ENCODE measurements at places on chromosomes 5 and 9.

GRCh38 chr5:150184990-150185912 lies 4.6 kb upstream of the SLC6A7 start:
- DNase-seq = no peak

GRCh38 chr5:63233911-63234310 lies 655.3 kb downstream of the LRRC70 start:
- no peak for DNase-seq

DNA sequence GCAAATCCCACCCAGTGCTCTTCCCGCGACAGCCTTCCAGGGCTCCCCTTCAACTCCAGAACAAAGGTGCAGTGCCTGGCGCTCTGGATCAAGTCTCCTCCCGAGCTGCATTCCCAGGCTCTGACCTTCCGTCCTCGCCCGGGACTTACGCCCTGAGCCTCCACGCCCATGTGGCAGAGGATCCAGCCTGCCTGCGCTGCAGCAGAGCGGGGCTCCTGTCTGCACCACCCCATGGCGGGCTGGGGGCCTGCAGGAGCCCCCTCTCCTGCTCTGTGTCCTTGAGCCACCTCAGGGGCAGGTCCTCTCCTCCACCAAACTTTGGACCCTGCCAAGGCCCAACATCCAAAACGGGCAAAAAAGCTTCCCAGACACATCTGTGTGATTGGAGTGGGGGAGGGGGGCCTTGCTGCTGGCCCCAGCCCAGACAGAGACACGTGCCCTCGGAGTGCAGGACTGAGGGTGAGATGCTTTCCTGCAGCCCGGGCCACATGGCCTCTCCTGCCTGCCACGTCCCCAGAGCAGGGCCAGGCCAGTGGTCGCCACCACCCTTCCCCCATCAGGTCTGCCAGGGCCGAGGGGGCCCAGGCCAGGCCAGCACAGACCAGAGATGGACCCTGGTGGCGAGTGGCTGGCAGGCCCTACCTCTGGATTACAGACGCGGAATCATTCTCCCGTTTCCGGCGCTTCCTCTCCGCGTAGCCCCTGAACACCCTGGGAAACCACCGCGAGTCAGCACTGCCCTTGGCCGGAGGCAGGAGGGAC lies 4.4 kb downstream of the NSMF start:
- DNase-seq = no peak

- DNase-seq = no peak
These were observed 237.0 kb downstream of the PRELID2 start for GRCh38 chr5:145598184-145598583.

- DNase-seq = no peak
These were observed 211.3 kb downstream of the MAN2A1 start for GRCh38 chr5:109900911-109901627.

- no peak for DNase-seq
These were observed 19.5 kb downstream of the ERAP1 start for GRCh38 chr5:96788112-96788749.

DNA sequence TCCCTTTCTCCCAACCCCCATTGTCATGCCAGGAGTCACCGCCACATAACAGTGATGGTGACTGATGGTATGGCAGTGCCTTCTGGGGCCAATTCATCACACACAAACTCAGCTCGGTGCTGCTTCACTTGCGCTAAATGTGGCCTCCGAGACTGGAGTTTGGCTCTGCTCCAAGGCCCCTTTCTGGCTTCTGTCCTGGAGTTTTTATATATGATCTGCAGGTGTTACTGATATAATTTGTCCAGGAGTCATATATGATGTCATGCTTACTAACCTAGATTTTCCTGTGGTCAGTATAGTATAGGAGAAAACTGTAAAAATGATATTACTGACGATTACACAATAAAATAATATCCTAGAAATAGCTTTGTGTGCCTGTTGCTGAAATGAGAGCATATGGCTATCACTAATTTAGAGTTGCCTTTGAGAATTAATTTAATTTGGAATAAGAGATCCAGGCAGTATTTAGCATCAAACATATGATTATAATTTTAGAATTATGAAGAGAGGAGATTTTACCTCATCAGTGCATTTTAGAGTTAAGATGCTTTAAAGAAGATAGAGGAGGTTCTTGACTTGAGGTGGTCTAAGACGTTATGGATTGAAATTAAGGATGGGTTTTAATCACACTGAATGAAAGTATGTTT lies 334.1 kb upstream of the CD180 start:
- DNase-seq = no peak

DNA sequence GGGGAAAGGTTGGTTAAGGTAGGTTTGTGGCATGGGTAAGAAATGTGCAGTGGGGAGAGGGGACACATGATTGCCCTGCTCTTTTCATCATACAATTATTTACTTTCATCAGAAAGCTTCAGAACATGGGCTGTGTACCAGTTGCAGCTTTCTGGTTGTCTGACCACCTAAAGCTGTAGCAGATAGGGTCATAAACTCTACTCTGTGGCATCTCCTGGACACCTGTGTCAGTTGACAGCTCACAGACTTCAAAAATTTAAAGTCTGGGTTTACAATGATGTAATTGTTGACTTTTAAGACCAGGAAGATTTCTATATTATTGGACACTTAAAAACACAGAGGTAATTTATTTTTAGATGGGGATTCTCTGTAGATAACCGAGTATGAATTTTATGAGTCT lies 222.7 kb upstream of the PRR16 start:
- DNase-seq = no peak

DNA sequence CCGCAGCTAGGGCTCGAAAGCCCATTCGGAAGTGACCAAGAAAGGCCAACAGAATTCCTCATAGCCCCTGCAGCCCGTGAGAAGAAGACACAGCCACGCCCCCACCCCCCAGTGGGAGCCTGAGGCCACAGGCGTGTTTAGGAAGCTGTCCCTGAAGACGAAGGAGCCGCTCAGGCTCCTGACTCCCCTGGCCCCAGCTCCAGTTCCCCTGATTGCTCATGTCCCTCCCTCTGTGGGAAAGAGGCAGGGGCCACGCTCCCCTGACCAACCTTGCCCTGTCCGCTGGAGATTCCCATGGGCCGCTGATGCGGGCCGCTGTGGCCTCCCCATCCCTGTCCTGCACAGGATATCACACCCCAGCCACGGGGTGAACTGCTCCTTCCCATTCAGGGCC lies 13.6 kb downstream of the ROPN1L start:
- no peak for DNase-seq

GRCh38 chr9:87324613-87325194 lies 173.0 kb upstream of the DAPK1 start:
- peak; percentile 33 for DNase-seq

GRCh38 chr9:130891688-130892476 lies 4.7 kb downstream of the QRFP start:
- DNase-seq = no peak

DNA sequence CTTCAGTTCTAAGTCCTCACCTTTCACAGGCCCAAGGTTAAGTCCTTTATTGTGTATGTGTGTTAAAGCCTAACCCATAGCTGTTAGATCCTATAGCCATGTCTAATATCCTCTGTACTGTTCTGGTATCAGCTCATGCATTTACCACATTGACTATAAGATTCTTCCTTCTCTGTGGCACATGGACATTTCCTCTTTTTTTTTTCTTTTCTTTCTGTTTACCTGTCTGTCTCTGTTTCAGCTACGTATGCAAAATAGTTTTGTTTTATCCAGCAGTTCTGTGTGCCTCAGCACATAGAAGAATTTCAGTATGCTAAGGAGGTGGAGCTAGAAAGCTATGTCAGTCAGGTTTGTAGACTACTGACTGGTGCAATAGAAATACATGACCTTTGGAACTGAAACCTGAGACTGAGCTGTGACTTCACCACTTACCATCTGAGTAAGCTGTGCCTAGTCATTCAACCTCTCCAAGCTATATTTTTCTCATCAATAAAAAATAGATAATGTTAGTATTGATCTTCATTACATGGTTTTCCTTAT lies 155.6 kb upstream of the VLDLR start:
- DNase-seq = peak; percentile 44

DNA sequence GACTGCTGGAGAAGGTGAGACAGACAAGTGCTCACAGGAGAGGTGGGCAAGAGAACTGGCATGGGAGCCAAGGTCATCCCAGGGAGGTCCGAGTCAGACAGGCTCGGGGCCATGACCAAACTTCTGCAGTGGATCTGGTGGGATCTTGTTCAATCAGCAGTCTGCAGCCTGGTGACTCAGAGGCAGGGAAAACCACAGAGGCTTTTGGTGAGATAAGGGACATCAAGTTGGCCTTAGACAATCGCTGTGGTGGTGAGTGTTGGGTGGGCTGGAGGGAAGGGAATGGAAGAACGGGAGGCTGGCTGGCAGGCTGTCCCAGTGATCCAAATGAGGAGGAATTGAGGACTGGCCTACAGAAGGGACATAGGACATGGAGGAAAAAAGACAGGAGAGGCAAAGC lies 123.8 kb downstream of the TMEM174 start:
- DNase-seq = no peak

DNA sequence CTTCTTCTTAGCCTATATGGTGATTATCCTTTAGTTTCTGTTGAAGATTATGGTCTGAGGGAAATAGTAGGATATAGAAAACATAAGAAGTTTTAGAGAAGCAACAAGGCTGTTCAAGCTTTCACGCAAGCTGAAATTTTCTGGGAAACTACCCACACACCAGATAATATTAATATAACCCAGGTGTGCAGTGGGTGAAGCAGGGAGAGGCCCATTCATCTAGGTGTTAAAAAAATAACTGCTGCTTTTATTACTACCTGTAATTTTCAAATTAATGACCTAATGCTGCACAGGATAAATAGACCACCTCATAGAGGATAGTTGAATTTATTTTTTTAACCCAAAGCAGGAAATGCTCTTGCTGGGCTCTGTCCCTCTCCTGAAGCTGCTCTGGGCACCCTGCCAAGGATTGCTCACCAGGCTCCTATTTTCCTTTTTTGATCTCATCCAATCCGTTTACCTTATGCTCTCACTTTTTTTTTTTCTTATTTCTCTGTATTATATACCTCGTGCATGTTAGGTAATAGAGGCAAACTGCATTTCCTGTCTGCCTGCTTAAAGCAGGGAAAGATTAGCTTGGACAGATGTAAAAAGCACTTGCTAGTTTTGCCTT lies 124.3 kb upstream of the SLC12A2 start:
- DNase-seq = peak; percentile 20

DNA sequence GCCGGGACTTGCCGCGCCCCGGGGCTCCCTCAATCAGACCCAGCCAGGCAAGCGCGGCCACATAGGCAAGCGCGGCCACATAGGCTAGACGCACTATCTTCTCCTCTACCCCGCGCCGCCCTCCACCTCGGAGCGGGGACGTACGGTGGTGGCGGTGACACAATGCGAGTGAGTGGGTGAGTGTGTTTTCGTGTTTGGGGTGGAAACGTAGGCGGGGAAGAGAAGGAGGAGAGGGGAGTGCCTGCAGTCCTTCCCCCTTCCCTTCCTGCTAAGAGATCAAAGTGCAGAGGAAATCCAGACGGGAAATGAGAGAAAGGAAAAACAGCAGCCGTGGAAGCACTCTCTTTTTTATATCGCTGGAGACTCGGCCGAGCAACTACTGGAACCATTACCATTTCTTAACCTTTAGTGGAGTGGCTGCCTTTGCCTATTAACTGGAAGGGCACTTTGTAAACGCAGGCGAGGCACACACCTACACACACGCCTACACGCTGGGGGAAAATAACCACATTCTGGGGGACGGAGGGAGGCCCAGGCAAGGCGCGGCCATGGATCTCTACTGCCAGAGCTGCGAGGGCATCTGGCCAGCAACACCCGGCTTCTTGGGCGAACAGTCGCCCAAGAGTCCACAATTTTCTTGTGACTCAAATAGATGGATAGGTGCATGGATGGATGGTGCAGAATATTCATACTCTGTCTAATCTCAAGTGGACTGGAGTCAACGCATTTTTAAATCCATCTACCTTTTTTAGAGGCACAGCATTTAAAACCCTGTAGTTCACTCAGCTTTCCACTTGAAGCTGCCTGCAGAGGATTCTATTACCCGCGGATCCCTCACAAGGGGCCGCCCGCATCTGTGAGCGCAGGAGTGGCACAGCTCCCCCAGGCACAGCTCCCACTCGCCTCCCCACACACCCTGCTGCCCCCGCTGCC lies 2.1 kb downstream of the EDIL3 start:
- DNase-seq = no peak

GRCh38 chr9:16267281-16268066 lies 603.0 kb downstream of the BNC2 start:
- no peak for DNase-seq

GRCh38 chr5:139404484-139404840 lies 573 bp upstream of the SPATA24 start:
- no peak for DNase-seq

- DNase-seq = no peak
These were observed 4.5 kb upstream of the CDX1 start for GRCh38 chr5:150162142-150162513.

GRCh38 chr9:21153336-21154017 lies 11.8 kb upstream of the IFNW1 start:
- DNase-seq = no peak

- DNase-seq = no peak
These were observed 224.9 kb downstream of the PCSK5 start for GRCh38 chr9:76115396-76115795.

GRCh38 chr5:83564069-83564749 lies 92.7 kb downstream of the VCAN start:
- peak; percentile 14 for DNase-seq

DNA sequence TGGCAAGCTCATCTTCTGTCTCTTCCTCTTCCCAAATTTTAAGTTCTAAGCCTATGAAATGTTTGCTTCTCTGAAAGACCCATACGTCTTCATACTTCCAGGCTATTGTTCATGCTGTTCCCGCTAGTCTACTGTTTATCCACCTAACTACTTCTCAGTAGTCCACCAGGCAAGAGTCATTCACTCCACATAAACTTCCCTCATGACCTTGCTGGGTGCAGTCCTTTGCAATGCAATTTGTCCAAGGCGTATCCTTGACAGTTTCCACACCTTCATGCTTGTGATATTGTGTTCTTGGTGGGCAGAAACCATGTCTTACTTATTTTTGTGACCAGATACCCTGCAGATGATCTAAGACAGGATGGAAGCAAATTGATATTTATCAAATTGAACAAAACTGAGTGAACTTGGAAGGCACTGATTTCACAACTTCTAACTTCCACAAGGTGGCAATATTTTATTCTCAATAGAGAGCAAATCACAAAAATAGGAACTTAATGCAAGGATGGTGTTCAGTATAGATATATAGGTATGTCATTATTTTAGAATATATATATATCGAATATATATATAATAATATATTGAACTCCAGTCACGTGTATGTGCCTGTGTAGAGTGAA lies 30.3 kb downstream of the TYRP1 start:
- no peak for DNase-seq

GRCh38 chr5:145591578-145591977 lies 243.6 kb downstream of the PRELID2 start:
- no peak for DNase-seq

DNA sequence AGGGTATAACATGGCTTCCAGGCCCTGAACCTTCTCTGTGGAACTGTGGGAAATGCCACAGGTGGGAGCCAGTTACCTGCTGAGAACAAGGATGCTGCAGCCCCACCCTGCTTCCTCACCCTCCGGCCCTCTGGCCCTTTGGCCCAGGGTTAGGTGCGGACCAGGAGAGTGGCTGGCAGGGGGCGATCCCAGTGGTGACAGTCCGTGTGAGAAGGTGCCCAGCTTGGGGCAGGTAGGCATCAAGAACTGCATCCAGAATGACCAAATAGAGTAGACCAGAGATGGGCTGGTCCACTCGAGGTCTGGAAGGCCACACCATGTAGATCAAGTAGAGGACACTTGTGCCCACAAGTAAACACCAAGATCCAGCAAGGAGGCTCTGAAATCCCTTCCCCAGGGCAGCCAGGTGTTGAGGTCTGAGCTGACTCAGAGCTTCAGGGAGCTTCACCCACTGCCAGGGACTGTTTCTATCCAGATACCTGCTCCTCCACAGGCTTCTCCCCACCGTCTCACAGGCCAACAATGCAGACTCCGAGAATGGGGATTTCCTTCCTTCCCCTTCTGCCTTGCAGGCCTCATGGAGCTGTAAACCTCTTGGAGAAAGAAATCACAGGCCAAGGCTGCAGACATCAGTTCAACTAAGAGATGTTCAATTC lies 61.4 kb upstream of the ZSWIM6 start:
- DNase-seq = no peak
